ENCODE measurements at places on chromosomes 3 and 15. TPM values are rescaled to one million over a fixed set of nuclear protein-coding genes. Genes with fewer than 3 reads are reported as not detected.

Gene HYAL3
- total RNA-seq, result 14.9 TPM

Gene PEX11A
- 11.4 TPM for total RNA-seq

Gene SH2D7
- under 0.01 TPM for total RNA-seq

Gene RARB
- 15.5 TPM for total RNA-seq

Gene GHSR
- not detected for total RNA-seq

Gene FBXO22
- 46.4 TPM for total RNA-seq

Gene GPR15
- total RNA-seq, result not detected

Gene ZNF385D
- total RNA-seq, result 0.66 TPM

Gene SERPINI1
- 4.5 TPM for total RNA-seq

Gene ALPK3
- 0.87 TPM for total RNA-seq

Gene GOLGA8H
- 0.44 TPM for total RNA-seq

Gene FETUB
- not detected for total RNA-seq

Gene PARP16
- total RNA-seq, result 3.0 TPM

Gene LNP1
- total RNA-seq, result 6.8 TPM

Gene SOX14
- not detected for total RNA-seq

Gene NAA50
- total RNA-seq, result 358 TPM

Gene GPR149
- total RNA-seq, result not detected

Gene SCAANT1
- total RNA-seq, result not detected

Gene TNIK
- total RNA-seq, result 22.2 TPM

Gene TMC3
- not detected for total RNA-seq

Gene ATP8B4
- total RNA-seq, result 3.2 TPM

Gene TRH
- total RNA-seq, result not detected

Gene KPNA1
- total RNA-seq, result 41.5 TPM

Gene SEMA5B
- total RNA-seq, result not detected

Gene MESP1
- total RNA-seq, result 0.50 TPM

Gene DAZL
- total RNA-seq, result not detected

Gene PARP3
- total RNA-seq, result 30.5 TPM

Gene CHRFAM7A
- 0.17 TPM for total RNA-seq

Gene PHLDB2
- 29.6 TPM for total RNA-seq

Gene NISCH
- 104 TPM for total RNA-seq

Gene CCNDBP1
- 77.4 TPM for total RNA-seq

Gene SLC22A14
- 0.15 TPM for total RNA-seq

Gene NRG4
- total RNA-seq, result 0.15 TPM

Gene TRIM42
- total RNA-seq, result not detected

Gene SETMAR
- 10.1 TPM for total RNA-seq

Gene LRRIQ4
- not detected for total RNA-seq

Gene SLC2A2
- not detected for total RNA-seq

Gene VGLL3
- 25.7 TPM for total RNA-seq

Gene UNC13C
- not detected for total RNA-seq

Gene MOBP
- under 0.01 TPM for total RNA-seq

Measured in smooth muscle cell of trachea (primary cell).